ENCODE measurements at places on chromosomes 5 and 9. TPM values are rescaled to one million over a fixed set of nuclear protein-coding genes. Genes with fewer than 3 reads are reported as not detected.

Gene EFNA5
- total RNA-seq = 16.7 TPM

Gene TAS2R1
- 0.22 TPM for total RNA-seq

Gene TGFBI
- total RNA-seq = 3.8 TPM

Gene ADGRD2
- total RNA-seq = not detected

Gene OCLN
- total RNA-seq = 143 TPM

Gene OR13C5
- 0.47 TPM for total RNA-seq

Gene EQTN
- 1.1 TPM for total RNA-seq

Gene GRM6
- not detected for total RNA-seq

Gene FBP1
- total RNA-seq = 6.0 TPM

Gene MELK
- total RNA-seq = 24.0 TPM

Gene ADGRV1
- total RNA-seq = 87.6 TPM

Gene TAF9
- total RNA-seq = 58.9 TPM

Gene BAAT
- total RNA-seq = 0.36 TPM

Gene SLC6A7
- total RNA-seq = not detected

Gene PCDHGA5
- total RNA-seq = 0.71 TPM

Gene SLIT3
- total RNA-seq = 18.8 TPM

Gene ADAMTSL2
- total RNA-seq = 0.14 TPM

Gene AGXT2
- not detected for total RNA-seq

Gene LRRC26
- 0.89 TPM for total RNA-seq

Gene DPYSL3
- 56.0 TPM for total RNA-seq

Gene PPP1R26
- total RNA-seq = 50.2 TPM

Gene GKAP1
- 22.0 TPM for total RNA-seq

Gene PCDHGA11
- total RNA-seq = 3.3 TPM

Gene PCDHGB3
- 0.60 TPM for total RNA-seq

Gene TMC1
- not detected for total RNA-seq

Gene CER1
- not detected for total RNA-seq
